ENCODE measurements at places on chromosomes 2 and 18.

GRCh38 chr2:62136956-62137830, 58.7 kb upstream of the B3GNT2 start:
- no peak for DNase-seq

DNA sequence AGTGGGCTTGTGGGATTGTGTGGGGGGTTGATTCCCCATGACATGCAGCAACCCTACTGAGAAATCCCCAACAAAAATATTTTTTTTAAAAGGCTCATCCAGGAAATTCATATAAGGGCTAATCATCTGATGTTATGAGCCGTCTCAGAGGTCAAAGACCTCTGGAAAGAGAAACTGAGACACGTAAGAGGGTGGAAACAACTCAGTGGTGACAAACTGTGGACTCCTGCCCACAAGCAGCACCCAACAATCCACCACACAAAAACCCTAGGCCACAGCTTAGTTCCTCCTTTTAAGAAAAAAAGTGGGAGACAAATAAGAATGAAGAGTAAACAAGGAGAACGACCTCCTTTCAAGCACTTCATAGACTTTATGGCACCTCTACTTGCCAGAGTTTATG, 1096.1 kb upstream of the NRXN1 start:
- DNase-seq, result no peak

GRCh38 chr2:180473456-180473855, 466.4 kb upstream of the CWC22 start:
- DNase-seq, result no peak

GRCh38 chr18:61822879-61823278, 69.9 kb downstream of the RNF152 start:
- DNase-seq, result no peak

DNA sequence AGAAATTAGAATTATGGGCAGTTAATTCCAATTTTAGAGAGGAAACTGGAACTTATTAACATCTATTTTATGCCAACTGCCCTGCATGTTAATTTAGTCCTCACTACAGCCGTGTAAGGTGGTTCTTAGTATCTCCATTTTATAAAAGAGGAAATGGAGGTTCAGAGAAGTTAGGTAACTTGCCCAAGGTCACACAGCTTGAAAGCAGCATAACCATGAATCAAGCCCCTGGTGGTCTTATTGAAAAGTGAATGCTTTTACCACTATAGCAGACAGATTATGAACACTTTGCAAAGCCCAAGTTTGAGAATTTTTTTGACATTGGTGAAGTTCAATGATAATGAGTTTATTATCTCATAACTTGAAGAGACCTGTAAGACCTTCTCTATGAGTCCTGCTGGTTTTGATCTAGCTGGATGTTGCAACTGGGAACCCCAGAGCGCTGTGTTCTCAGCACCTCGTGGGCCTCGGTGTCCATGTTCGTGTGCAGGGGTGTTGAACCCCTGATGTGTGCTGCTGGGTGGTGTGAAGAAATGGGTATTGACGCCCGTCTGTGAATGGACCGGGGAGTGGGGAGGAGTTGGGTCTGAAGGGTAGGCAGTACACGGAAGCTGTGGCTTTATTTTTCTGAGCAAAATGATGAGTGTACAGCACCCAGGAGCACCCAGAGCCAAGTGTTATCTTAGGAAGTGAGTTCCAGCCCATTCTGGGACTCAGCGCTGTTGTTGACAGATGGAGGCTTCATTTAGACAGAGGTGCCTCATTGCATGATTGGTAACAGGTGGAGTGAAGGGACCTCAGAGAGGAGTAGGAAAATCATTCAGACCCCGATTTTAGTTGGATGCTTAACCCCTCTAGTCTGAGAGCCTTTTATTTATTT, 9.7 kb downstream of the GREB1 start:
- DNase-seq, result no peak

DNA sequence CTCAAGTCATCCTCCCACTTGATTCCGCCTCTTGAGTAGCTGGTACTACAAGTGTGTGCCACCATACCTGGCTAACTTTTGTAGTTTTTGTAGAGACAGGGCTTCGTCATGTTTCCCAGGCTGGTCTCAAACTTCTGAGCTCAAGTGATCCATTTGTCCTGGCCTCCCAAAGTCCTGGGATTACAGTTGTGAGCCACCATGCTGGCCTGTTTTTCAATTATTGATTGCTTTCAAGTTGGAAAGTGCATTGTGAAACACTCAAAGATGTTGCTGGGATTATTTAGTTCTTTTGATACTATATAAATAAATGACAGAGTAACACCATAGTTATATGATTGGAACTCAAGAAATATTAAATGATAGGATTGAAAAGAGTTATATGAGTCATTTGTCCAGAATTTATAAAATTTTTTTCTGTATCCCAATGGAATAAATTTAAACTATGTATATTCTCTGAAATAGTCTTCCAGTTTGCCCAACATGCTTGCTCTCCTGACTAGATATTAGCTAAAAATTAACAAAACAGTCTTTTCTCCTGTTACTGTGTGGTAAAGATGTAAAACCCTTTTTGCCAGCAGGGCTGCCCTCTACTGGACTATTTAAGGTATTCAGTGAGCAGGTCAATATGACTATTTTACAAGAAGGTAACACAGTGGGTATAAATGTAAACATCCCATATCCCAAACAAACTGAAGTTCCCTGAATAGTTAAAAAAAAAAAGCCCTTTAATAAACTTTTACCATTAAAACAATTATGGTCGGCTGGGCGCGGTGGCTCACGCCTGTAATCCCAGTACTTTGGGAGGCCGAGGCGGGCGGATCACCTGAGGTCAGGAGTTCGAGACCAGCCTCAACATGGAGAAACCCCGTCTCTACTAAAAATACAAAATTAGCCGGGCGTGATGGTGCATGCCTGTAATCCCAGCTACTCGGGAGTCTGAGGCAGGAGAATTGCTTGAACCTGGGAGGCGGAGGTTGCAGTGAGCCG, 42.7 kb downstream of the ACSL3 start:
- peak; percentile 67 for DNase-seq

DNA sequence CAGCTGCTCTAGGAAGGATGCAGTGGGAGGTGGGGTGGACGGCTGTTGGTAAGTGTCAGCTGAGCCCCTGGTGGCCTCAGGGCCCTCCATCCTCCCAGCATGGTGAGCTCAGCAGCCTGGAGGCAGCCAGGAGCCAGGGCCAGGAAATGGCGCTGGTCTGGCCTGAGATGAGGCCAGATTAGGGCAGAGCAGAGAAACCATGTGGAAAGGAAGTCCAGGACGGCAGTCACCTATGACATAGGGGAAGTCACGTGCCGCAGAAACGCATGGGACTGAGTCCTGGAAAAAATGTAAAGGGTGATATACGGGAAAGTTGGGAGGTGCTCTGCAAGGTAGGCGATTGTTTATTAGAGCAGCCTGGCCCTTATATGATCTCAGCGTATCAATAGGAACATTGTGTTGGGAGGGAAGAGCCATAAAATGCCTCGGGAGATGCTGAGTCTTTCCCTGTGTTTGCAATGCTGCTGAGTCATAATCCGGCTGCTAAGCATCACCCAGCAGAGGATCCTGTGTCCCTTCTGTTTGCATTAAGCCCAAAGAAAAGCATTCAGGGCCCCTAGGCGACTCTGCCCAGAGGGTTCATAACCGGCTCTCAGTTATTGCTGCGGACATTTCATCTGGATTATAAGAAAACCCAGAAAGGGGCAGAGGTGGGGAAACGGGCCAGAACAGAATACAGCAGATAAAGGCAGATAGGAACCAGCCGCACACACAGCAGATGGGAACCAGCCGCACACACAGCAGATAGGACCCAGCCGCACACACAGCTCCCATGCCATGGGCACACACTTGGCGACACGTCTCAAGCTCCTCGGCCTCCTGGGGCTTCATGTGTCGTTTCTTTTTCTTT, 30.3 kb upstream of the B3GNT7 start:
- DNase-seq, result peak; percentile 72

DNA sequence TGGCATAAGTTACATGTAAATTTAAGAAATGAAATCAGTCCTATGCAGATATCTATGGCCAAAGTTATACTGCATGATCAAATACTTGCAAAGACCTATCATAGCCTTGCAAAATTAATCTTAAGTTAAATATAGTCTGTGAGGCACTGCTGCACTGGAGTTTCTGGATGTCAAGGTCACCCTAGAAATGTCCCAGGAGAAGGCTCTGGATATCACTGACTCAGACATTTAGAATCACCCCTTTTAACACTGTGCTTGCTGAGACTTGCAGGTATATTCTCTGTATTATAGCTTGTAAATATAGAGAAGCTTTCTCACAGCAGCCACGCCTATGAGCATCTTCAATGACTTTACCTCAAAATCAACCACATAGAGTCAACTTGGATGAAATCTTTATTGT, 51.5 kb downstream of the ETAA1 start:
- no peak for DNase-seq

- peak; percentile 7 for DNase-seq
Measured at GRCh38 chr2:187775651-187776050, 221.4 kb upstream of the TFPI start.

DNA sequence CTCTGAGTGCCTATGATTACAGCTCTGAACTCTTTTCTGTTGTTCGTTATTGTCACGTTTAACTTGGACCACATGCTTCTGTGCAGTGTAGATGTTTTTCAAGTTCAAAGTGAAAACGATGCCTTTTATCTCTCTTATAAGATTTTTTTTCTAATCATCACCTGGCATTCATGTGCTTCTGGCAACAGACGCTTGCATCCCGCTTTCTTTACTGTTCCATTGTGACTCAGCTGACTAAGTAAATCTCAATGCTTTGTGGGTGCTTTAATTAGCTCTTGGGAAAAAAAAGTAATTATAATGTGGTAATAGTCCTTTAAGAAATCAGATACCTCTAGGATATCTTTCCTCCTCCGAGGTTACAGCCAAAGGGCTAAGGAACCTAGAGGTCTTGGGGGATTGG, 31.2 kb upstream of the RMP24 start:
- no peak for DNase-seq

- DNase-seq, result no peak
Measured at GRCh38 chr2:196182439-196183171, 11.2 kb upstream of the STK17B start.

DNA sequence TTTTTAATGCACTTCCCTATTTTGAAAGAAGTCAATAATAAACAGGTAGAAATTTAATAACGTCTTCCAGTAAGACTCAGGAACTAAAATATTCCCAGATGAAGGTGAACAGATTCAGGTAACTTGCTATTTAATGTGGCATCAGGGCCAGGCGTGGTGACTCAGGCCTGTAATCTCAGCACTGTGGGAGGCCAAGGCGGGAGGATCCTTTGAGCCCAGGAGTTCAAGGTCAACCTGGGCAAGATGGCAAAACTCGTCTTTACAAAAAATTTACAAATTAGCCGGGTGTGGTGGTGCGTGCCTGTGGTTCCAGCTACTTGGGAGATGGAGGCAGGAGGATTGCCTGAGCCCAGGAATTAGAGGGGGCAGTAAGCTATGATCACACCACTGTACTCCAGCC, 81.8 kb downstream of the NXPH2 start:
- DNase-seq, result no peak

- DNase-seq, result no peak
Measured at GRCh38 chr2:236840857-236841256, 244.8 kb upstream of the COPS8 start.

- peak; percentile 77 for DNase-seq
Measured at GRCh38 chr2:26745609-26746327, 18.3 kb upstream of the SLC35F6 start.

GRCh38 chr2:113132414-113133021, 5.1 kb downstream of the IL1RN start:
- DNase-seq, result no peak

DNA sequence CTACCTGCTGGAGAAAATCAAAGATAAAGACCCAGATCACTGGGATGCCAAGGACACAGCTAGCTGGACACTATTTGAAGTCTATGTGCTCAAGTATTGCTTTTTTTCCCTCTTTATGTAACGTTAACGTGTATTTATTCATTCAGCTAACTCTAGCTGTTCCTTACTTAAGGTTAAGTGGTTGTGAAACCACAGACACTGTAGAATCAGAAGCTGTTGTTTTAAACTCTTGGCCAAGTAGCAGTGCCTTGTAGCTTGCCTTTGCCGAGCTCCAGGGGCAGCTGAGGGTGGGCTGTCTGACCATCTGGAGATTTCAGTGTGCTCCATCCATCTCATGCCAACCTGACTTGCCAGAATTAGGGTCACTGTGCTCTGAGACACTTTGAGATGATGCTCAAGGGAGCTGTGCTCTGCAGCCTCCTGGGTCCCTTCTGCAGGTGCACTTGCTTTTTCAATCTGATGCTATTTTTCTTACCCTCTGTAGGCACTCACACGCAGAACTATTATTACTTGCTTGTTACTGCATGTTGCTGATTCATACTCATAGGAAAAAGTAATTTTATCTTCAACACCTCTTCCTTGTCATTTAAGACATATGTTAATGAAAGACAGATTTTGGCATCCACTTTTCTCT, 116.2 kb downstream of the METTL8 start:
- no peak for DNase-seq

- DNase-seq, result no peak
Measured at GRCh38 chr2:207876842-207877535, 107.3 kb upstream of the FZD5 start.

DNA sequence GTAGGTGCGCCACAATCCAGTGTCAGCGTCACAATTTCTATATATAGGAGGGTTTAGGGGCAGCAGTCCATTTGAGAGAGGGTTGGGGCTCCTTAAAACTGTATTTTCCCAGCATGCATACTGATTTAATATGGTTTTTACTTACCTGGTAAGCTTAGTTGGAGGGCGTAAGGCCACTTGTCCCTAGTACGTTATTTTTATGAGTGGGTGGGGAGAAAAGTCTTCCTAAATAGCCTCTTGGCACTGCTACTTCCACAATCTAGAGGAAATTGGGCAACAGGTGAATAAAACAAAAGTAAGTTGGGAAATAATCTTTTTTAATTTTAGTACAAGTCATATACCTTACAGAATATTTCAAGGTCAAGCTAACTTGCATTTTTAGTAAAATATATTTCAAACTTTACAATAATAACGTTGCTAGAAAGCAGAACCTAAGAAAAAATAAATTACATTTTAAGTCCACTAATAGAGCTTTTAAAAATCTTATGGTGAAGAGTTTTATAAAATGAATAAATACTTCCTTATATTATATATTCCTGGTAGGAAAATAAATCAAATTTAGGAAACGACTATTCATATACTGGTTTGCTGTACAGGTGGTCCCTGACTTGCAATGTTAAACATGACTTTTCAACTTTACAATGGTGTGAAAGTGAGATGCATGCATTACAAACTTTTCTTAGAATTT, 20.9 kb downstream of the DHRS9 start:
- DNase-seq, result no peak

- peak; percentile 99 for DNase-seq
Measured at GRCh38 chr2:113818382-113818951, 62.0 kb upstream of the SLC35F5 start.

DNA sequence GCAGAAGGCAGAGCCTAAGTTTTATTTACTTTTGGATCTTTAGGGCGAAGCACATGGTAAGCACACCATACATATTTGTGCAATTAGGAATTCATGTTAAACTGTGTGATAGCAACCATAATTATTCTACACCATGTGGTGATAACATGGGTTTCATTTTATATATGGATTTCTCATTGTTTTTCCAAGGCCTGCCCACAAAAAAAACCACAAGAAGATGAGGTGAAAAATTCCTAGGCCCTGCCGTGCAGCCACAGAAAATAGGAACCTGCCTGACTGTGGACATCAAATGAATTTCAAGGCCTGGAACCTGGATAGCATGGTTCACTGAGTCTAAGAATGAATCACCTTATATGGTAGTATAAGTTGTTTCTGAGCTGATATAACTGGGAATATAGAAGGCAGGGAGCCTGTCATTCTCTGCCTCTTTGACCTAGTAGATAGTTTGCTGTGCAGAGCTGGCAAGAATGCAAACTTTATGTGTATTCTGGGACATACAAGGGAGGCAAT, 22.4 kb upstream of the SSB start:
- DNase-seq, result peak; percentile 66

- DNase-seq, result no peak
Measured at GRCh38 chr2:169027234-169027633, 3.9 kb downstream of the ABCB11 start.

- DNase-seq, result no peak
Measured at GRCh38 chr2:53075760-53076159, 691.8 kb upstream of the CHAC2 start.
